A549 (cell line): ENCODE measurements at places on chromosomes 11 and 22. TPM values are rescaled to one million over a fixed set of nuclear protein-coding genes. Genes with fewer than 3 reads are reported as not detected.
A peak's percentile ranks its signal among the peaks of the same experiment; 100 is the strongest.

DNA sequence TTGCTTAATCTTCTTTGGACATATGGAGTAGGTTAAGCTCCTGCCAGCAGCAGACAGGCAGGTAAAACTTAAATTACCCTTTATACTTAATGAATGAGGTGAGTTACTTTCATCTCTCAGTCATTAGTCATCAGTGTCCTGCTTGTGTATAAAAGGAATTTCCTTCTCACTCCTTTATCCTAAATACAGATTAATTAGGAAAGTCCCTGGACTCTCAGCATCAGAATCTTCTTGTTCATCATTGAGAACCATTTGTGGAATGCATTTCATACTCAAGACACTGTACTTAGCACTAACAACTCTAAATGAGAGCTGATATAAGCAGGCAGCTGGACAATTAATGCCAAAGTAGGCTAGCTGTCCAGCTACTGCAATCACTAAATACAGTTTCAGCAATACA lies 630.4 kb downstream of the METTL15 start:
- DNase-seq = no peak

Gene SLC22A12
- polyA plus RNA-seq = not detected in 3 replicates

DNA sequence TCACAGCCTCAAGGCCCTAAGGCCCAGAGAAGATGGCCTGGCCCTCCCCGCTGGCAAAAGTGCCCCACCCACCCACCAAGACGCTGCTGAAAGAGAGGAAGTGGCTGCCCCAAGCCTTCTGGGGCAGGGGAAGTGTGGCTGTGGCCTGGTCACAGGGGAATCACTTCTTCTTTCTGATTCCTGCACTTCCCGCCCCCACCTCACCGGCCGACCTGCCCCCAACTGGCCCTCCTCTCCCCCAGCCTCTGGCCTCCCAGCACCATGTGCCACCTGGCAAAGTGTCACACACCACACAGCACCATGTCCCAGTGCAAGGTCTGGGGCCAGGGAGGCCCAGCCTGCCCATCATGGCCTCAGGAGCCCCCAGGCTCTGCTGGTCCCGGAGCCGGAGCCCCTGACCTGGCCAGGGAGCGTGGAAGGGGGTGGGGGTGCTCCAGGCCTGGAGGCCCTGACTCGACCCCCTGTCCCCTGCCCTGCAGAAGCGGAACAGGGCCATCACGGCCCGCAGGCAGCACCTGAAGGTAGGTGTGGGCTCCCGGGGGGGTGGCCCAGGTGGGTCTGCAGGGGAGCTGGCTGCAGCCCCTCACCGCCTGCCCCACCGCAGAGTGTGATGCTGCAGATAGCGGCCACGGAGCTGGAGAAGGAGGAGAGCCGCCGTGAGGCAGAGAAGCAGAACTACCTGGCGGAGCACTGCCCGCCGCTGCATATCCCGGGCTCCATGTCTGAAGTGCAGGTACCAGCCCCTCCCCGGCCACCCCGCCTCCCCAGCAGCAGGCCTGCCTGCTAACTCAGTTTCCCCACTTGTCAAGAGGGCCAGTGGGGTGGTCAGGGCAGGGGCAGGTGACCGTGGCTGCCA lies 1.4 kb downstream of the TNNI2 start:
- DNase-seq = no peak

Gene OR51B5
- 0.06 to 0.10 TPM in 2 of 3 replicates, not detected in the other for polyA plus RNA-seq

DNA sequence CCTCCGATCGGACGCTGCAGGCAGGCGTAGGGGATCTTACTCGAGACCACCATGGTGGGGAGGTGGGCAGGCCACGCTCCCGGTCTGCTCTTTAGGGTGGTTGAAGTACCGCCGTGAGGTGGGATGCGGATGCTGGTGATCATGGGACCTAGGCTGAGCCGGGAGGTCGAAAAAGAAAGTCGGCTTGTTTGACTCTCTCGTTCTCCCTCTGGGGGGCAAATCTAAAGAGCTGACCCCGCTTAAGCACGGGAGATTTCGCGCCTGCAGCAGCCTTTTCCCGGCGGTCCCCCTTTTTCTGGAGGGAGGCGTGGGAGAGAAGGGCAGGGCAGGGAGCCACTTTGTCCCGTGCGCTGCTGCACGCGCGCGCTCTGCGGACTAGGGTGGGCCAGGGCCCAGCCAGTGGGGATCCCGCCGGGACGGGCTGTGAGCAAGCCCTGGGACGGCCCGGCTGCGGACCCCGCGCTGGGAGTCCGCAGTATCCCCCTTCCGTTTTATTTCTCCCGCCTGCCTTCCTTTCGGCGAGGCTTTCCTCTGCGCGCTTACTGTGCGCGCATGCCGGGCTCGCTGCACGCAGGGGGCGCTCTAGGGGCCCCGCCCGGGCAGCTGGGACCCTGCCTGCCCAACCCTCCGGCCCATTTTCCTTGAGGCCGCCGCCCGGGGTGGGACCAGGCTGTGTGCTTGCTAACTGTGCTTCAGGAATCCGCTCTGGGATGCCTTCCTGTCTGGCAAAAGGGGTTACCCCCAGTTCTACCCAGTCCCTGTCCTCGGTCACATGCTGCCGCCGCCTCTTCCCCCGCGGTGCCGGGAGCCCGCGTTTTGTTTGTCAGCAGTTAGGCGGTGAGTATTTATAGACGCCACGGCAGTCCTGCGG lies 81.0 kb downstream of the PRR5L start:
- DNase-seq = peak; percentile 52

DNA sequence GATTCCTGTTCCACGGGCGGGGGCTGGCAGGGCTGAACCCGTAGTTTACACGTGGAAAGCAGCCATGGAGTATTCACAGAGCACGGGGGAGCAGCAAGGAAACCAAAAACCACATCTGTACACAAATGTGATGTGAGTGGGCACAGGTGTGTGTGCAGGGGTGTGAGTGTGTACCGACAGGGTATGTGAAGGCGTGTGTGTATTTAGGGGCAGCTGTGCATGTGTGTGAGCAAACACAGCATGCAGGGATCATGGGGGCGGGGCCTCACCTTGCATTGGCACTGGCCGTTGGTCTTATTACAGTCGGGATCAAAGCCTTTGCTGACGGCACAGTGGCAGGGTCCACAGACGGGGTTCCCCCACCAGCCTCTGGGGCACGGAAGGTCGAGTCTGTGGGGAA lies 58.4 kb downstream of the TRMU start:
- no peak for DNase-seq

DNA sequence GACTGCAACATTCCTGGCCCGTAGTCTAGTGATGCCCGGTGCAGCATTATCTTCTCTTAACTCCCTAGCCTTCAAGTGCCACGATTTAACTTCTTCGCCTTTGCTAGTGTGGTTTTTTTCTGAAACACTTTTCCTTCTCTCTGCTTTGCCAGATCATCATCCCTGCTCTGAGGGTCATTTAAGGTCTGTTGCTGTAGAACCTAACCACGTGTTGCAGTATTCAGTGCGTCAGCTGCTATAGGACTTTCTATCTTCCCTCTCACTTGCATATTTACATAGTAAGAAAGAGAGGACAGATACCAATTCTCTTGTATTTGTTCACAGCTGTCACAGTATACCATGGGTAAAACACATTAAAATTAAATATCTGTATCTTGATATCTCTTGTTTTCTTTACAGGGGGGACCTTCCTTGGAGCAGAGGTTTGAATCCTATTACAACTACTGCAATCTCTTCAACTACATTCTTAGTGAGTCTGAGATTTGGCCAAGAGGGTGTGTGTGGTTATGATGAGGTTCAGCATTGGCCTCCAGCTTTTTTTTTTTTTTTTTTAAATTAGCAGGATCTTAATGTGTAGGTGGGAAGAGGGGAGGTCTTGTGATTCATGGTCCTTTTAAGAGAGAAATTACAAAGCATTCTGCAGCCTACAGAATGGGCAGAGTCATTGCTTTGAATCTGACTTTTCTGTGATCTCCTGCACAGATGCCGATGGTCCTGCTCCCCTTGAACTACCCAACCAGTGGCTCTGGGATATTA lies 13.5 kb downstream of the EIF3L start:
- DNase-seq = no peak

Gene NKAPD1
- 13.4 to 16.9 TPM (median 16.6 TPM) in 3 replicates for polyA plus RNA-seq

Gene PGA5
- polyA plus RNA-seq = not detected in 3 replicates
